Activated naive CD4-positive, alpha-beta T cell treated with anti-CD3 and anti-CD28 coated beads, Interleukin-2, amount 50 U/mL, for 72 hours (primary cell): ENCODE measurements at places on chromosomes 5 and 9.

- no peak for DNase-seq
Measured at GRCh38 chr9:113619491-113620376, 156.2 kb downstream of the RGS3 start.

GRCh38 chr5:181265092-181265671 lies 4.2 kb upstream of the TRIM52 start:
- no peak for DNase-seq

GRCh38 chr9:123542435-123543225 lies 186.6 kb downstream of the CRB2 start:
- no peak for DNase-seq

GRCh38 chr9:127308652-127309434 lies 44.3 kb downstream of the GARNL3 start:
- no peak for DNase-seq

GRCh38 chr9:120368799-120369198 lies 211.2 kb downstream of the CDK5RAP2 start:
- DNase-seq: no peak

DNA sequence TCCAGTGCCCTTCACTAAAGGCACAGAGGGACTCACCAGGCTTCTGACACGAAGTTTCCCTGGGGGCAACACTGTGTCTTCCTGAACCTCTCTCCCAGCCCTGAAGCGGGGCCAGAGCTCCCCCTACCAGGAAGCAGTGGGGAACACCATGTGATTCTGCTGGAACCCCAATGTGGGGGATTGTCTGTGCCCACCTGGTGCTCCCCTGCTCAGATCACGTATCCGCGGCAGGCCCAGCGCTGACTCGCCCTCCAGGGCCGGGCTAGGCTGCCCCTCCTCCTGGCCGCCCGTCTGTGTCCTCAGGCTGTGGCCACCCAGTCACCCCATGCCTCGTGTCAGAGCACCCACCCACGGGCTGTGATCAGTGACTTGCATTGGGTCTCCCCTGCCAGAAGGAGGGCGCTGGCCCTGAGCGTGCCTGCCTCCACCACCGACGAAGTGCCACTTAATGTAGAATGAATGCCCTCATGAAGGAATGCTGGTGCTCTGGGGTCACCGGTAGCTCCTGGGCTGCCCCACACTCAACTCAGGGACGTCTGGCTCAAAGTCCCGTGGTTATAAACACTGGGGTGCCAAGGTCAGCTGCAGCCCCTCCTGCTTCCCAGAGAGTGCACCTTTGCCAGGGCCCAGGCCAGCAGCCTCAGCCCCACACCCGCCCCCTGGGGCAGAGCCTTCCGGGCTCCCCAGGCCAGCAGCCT lies 22.1 kb downstream of the SARDH start:
- DNase-seq: no peak

- no peak for DNase-seq
Measured at GRCh38 chr5:170293273-170293672, 4.3 kb downstream of the LCP2 start.

DNA sequence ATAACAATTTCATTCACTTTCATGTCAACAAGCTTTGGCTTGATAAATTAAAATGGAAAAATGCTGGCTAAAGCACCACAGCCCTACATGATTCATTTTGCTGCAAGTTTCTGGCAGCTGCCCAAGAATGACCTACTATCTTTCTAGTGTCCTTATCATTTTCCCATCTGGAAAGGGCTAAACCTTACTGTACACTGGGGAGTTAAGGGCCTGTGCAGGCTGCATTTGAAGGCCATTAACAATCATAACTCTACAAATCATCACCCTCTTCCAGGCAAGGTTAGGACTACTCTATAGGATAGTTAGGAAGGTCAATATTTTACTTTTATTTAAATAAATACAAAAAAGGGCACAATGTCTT lies 579.7 kb upstream of the ZNF608 start:
- DNase-seq: no peak

- no peak for DNase-seq
Measured at GRCh38 chr5:73318308-73318719, 130.3 kb downstream of the FOXD1 start.

GRCh38 chr5:170151097-170151831 lies 45.6 kb downstream of the FOXI1 start:
- DNase-seq: no peak

- no peak for DNase-seq
Measured at GRCh38 chr5:143495821-143496275, 92.4 kb upstream of the NR3C1 start.

- no peak for DNase-seq
Measured at GRCh38 chr9:110189559-110190320, 18.2 kb downstream of the C9orf152 start.

- DNase-seq: no peak
Measured at GRCh38 chr5:78562001-78562400, 86.6 kb downstream of the LHFPL2 start.

DNA sequence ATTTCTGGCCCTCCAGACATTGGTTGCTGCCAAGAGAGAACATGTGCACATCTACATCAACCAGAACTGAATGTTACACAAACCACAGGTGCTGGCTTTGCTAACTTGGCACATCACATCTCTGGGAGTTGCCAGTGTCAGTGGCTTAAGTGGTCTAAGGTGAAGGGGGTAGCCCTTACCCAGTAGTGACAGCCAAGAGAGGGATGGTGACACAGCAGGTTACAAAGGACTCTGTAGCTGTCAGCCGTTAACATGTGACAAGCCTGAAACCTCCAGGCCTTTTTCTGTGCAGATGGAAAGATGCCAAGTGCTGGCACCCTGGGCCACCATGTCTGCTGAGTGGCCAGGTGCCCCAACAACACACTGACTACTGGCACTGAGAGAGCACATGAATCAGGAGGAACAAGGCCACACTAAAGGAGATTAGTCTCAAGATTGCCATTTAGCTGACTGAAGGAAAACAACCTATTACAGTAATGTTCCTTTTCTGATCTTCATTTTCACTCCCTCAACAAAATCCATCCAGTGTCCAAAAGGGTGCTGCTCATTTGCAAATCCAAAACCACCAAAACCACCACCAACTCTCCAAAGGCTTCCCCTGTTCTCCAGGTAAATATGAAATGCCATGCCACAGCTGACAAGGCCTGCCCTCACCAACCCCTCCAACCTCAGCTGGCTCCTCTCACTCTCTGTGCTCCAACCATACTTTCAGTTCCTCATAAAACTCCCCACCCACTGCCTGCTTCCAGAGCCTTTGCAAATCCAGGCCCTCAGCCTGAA lies 20.2 kb downstream of the SIL1 start:
- no peak for DNase-seq

GRCh38 chr5:37034955-37035354 lies 158.4 kb downstream of the NIPBL start:
- no peak for DNase-seq

GRCh38 chr9:100027543-100027942 lies 71.3 kb downstream of the ERP44 start:
- no peak for DNase-seq

DNA sequence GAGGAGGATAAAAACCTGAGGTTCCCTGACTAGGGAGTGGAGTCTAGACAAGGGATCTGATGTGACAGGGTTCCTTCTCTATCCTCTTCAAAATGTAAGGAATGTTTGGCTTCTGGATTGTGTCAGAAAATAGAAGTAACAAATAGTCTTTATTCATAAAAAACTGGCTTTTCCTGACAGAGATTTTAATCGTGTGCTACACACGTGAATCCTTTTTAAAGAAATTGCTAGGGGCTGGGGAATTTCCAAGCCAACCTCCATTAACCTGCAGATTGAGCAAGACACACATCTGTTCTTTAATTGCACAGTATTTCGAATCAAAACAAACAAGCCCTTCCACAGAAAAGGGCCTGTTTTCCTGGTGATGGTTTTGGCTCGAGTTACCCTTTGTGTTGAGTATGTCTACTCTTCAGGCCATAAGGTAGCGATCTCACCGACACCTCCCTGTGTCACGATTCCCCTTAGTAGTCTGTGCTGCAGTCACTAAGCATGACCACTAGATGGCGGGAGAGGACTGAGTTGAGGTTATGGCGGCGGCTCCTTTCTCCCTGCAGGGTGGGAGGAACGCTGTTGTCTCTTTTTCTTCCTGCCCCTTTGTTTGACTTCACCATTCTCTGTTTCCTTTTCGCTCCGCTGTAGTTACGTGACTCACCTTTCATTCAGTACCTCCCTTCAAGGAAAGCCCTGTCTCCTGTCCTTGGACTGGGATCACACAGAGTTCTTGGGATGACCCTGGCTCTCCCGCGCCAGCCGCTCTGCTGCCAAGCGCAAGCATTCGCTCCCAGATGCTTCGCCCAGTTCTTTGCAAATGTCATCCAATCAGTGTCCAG lies 137.1 kb upstream of the SLC24A2 start:
- peak; percentile 88 for DNase-seq

- no peak for DNase-seq
Measured at GRCh38 chr5:54702470-54702869, 184.9 kb downstream of the SNX18 start.

DNA sequence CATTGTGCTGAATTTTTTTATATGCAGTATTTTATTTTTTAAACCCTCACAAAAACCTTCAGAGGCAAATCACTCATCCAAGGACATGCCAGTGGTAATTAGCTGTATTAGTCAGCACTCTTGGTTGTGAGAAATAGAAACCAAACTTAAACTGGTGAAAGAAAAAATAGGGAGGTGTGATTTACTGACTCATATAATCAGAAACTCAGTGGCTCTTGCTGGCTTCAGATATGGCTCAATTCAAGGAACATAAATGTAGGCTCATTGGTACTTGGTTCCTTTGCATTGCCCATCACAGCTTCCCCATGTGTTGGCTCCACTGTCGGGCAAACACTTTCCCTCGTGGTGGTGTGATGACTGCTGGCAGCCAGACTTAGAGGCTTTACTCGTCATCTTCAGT lies 497.2 kb downstream of the MAT2B start:
- DNase-seq: no peak

GRCh38 chr5:11378461-11378860 lies 525.8 kb downstream of the CTNND2 start:
- DNase-seq: no peak

- DNase-seq: no peak
Measured at GRCh38 chr5:65801352-65801783, 79.4 kb downstream of the NLN start.

DNA sequence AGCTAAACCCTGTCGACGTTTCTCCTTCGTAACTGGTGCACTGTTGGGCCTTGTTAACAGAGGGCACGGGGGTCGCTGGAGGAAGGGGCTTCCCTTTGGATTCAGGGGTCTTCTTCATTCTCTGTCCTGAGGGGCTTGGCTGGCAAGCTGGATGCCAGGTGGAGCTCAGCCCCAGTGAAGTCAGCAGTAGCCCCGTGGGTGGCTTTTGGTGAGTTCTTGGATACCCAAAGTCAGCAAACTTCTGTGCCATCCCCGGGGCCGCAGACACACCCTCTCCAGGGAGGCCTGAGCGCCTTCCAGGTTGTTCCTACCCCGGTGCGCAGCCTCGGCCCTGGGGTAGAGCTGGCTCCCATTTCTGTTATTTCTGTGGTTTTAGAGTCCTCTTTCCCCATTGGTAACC lies 12.3 kb upstream of the OBP2A start:
- DNase-seq: no peak

GRCh38 chr5:62314213-62314830 lies 8.3 kb downstream of the KIF2A start:
- no peak for DNase-seq
